ENCODE measurements at places on chromosomes 13 and 19.

DNA sequence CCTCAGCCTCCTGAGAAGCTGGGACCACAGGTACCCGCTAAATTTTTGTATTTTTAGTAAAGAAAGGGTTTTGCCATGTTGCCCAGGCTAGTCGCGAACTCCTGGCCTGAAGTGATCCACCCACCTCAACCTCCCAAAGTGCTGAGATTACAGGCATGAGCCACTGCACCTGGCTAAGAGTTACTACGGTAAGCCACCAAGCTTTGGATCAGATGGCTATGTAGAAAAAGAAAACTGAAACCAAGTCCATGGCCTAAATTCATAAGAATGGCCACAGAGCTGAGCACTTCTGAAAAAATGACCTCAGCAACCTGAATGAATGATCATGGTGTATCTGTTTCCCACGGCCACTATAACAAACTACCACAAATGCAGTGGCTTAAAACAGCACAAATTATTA is 9.4 kb downstream of the OPA3 start:
- no peak for DNase-seq

DNA sequence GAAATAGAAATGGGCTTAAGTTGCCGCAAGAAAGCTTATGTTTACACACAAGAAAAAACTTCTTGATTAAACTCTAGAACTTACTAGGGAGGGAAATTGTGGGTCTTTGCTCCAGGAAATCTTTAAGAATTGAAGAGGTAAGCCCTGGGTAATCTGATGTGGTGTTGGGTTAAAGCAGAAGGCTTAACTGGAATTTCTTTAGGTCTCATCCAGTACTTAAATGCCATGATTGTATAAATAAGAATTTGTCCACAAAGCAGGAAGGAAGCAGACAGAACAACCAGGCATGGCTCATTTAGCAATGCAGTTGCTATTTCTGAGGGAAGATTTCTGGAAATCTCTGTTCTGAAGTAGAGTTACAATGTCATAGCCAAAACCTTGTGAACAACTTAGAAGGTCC is 360.4 kb downstream of the KLF5 start:
- no peak for DNase-seq

- DNase-seq, result no peak
Measured at GRCh38 chr19:34588249-34588648, 88.7 kb downstream of the SCGB2B2 start.

- no peak for DNase-seq
Measured at GRCh38 chr19:3370214-3370720, 3.9 kb downstream of the NFIC start.

- DNase-seq, result no peak
Measured at GRCh38 chr13:110268061-110268460, 38.9 kb downstream of the COL4A1 start.

GRCh38 chr13:98309569-98310335 is 132.7 kb upstream of the RNF113B start:
- DNase-seq, result no peak

GRCh38 chr19:44839276-44839675 is 6.8 kb upstream of the NECTIN2 start:
- DNase-seq, result no peak

DNA sequence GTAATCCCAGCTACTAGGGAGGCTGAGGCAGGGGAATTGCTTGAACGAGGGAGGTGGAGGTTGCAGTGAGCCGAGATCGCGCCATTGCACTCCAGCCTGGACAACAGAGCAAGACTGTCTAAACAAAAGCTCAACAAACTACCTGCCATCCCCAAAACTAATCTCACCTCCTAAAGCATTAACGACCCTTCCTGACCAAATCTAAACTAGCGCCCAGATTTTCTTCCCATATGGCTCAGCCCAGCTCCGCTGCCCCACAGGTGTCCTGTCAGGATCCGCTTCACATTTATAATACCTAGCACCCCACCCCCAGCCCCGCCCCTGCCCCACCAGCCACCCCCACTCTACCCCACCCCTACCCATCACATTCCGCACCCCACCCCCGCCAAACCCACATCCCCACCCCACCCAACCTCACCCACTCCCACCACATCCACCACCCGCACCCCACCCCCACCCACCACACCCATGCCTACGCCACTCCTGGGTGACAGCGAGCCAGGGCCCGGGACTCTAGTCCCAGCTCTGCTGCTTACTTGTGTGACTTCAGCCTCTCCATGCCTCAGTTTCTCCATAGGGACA is 599 bp downstream of the C19orf12 start:
- no peak for DNase-seq

GRCh38 chr19:10769533-10770491 is 51.9 kb downstream of the DNM2 start:
- DNase-seq, result no peak

- no peak for DNase-seq
Measured at GRCh38 chr19:1401138-1401888, at the start of gene GAMT. TSS of gene GAMT (minus strand) at chr19:1401542. CDS start at chr19:1401476, 66 bp downstream.

- DNase-seq, result no peak
Measured at GRCh38 chr13:40251343-40252032, 415.0 kb downstream of the FOXO1 start.

- no peak for DNase-seq
Measured at GRCh38 chr19:33830264-33830663, 33.6 kb downstream of the KCTD15 start.

DNA sequence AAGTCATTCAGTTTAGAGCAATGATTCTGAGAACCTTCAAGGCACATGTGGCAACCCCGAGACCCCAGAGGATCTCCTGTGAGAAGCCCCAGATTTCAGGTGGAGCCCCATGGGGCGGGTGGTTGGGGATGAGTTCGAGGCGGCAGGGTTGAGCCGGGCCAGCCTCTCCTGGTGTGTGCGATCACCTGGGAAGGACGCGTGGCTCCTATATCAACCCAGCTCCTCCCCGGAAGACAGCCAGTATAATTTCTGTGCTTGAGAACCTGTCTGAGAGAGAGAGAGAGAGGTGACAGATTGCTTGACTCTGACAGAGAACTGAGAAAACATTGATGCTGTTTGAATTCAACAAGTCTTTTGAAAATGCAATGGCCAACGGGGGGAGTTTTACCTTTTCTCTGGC is 89.0 kb downstream of the TEX29 start:
- DNase-seq, result no peak

DNA sequence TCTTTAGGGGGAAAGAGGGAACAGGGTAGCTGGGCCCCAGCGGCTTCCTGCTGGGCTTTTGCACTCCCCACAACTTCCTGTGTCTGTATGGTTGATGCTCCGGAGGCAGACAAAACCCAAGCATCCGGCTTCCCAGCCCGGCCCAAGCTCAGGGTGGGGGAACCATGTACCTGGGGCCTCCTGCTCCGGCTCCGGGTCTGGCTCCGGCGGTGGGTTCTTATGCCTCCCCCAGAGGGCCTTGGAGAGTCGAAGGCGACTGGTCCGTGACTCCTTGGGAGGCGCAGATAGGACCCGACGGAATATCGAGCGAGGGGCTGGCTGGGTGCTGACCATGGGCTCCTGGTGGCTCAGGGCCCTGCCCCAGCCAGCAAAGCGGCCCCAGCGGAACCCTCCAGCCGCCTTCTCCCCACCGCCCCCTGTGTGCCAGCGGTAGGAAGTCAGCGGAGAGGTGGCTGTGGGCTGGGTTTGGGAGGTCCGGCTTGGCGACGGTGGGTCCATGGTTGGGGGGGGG is 428 bp downstream of the RASAL3 start:
- peak; percentile 67 for DNase-seq

- DNase-seq, result peak; percentile 95
Measured at GRCh38 chr19:48321372-48321621, 4.1 kb upstream of the EMP3 start.

- no peak for DNase-seq
Measured at GRCh38 chr19:50516964-50517703, 3.4 kb upstream of the ASPDH start.

DNA sequence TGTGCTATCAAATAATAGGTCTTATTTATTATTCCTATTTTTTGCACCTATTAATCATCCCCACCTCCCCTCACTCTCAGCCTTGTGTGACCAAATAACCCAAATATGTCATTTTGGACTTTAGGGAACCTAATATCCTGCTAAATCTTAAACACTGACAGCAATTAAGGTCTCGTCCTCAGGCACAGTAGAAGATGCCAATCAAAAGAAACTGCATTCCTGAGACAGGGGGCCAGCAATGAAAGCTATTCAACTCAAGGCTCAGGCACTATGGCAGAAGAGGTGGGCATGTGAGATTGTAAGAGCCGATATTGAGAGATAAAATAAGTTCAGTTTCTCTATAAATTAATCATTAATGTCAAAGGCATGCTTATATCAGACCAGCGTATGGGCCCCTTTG is 1437.7 kb upstream of the PCDH9 start:
- DNase-seq, result no peak

DNA sequence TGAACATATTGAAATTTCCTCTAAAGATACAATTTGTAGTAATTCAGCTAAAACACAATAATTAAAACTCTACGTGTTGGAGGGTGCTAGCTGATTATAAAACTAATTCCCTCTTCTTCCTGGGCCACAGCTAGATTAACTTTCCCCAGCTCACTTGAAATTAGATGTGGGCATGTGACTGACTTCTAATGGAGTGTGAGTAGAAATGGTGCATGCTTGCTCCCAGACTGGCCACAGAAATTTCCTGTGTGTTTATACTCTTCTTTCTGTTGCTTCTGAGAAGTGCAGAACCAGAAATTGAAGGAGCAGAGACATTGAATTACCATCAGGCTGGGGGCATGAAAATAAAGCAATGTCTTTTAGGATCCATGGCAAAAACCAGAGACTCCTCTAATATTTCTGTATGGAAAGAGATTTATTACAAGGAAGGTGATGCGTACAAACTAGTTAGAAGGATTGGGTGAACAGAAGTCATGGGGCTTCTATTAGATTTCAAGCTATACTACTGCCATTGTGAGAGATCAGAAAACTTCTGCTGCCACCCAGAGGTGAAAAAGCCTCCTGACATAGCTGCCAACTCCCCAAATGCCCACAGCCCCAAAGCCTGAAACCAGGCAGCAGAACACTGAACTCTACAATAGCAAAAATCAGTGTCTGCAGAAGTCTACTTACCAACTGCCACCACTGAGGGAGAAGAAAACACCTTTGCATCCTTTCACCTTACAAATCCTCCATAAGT is 379.2 kb upstream of the MIR17HG start:
- DNase-seq, result no peak

- no peak for DNase-seq
Measured at GRCh38 chr13:113646376-113646775, 11.6 kb downstream of the ATP4B start.

DNA sequence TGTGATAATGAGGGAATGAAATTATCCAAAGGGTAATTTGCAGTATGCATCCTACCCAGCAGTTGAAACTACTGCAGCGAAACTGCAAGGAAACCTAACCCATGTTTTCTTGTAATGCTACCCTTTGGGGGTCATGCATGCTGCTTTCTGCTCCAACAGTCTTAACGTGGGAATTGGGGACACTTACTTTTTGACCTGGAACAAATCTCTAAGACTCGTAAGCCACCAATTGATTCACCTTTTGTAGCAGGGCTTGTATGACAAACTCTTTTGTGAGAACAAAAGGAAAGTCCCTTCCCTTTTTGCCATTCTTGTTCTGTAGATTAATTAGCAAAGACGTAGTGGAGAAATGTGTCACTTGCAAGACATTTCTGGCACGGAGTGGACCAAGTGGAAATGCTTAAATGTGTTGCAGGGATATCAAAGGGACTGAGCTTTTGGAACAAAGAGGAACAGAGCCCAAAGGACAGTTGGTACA is 27.4 kb downstream of the LRCH1 start:
- no peak for DNase-seq

GRCh38 chr19:30692181-30692811 is 320.1 kb downstream of the ZNF536 start:
- no peak for DNase-seq

DNA sequence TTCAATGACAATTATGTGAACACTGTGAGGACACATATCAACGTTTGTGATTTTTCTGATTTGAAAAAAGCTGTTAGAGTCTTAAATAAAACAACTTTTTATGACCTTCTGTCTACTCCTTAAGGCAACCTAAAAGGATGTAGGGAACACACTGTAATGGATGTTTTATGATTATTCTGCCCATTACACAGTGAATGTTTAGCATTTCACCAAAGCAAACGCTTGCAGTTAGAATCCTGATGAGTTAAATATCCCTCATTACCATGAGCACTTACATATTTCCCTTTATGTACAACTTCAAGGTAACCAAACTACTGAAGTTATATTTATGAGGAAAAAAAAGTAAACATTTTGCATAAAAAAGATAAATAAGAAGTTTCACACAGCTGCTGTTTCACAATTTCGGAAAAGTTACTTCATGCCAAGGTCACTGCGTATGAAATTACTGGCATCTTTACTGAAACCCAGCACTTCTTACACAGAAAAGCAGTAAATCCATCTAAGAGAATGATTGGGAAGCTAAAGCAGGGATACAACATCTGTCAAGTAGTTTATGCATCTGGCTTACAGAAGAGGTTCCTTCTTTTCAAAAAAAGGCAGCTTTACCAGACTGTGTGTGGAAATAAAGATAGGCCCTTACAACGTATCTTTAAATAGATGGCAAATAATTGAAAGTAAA is 733.7 kb upstream of the ATXN8OS start:
- DNase-seq, result no peak

DNA sequence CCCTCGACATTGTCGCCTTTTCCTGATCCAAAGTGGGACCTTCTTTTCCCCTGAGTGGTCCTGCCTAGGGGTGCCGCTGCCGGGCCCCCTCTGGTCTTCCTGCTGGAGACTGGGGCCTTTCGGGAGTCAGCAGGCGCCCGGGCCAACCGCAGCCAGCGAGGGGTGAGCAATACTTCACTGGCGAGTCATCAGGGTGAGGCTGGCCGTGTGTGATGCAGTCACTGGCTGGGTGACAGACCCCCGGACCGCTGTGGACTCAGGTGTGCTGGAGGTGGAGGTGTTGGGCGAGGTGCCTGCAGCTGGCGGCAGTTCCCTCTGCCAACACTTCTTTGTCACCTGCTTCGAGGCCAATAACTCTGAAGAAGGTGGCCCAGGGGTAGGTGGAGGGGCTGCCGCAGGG is 1.5 kb upstream of the CGB5 start:
- no peak for DNase-seq

GRCh38 chr19:50501568-50502475 is 9.2 kb downstream of the JOSD2 start:
- DNase-seq, result no peak

DNA sequence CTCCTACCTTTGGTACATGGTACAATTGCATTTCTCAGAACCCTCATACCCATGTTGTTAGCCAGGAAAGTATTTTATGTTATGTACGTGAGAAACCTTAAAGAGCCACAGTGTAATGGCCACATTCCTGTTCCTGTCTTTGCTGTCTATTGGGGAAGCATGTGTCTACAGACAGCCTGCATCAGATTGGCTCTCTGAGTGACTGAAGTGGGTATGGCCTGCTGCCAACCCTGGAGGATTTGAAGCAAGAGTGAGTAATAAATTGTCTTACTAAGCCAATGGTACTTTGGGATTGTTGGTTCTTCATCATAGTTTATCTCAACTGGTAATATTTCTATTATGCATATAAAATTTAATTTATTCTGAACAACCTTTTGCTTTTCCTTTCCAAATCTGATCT is 574.1 kb downstream of the LMO7 start:
- DNase-seq, result no peak

- DNase-seq, result no peak
Measured at GRCh38 chr19:38031423-38031770, 124.4 kb downstream of the SIPA1L3 start.

- DNase-seq, result no peak
Measured at GRCh38 chr19:29104605-29105241, 108.2 kb downstream of the UQCRFS1 start.

- DNase-seq, result no peak
Measured at GRCh38 chr19:28889941-28890670, 322.8 kb downstream of the UQCRFS1 start.

GRCh38 chr19:5290336-5291262 is 50.0 kb downstream of the PTPRS start:
- no peak for DNase-seq

Data from stimulated activated CD8-positive, alpha-beta memory T cell treated with anti-CD3 and anti-CD28 coated beads, Interleukin-12 subunit alpha, Interleukin-12 subunit beta, amount 100 ng/mL, for 1 hour (primary cell).